Stimulated activated CD8-positive, alpha-beta memory T cell treated with anti-CD3 and anti-CD28 coated beads, Interleukin-15, amount 100 ng/mL, for 4 hours (primary cell): ENCODE measurements at places on chromosomes 5 and 9.

DNA sequence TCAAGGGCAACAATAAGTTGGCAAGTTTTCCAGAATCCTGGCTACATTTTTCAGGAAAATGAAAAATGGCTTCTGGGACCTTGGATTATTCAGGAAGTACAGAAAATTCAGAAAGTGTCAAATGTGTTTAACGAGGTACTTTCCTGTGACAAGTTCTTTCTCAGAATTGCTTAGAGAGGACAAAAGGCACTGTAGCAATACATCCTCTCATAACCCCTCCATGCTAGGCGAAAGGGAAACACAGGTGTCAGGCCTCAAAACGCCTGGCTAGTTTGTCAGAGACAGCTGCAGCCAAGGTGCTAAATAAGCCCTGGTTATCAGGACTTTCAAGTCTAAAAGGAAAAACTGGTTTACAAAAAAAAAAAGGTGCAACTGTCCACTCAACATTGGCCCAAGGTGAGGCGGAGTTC lies 115.2 kb downstream of the GNAQ start:
- DNase-seq: no peak

DNA sequence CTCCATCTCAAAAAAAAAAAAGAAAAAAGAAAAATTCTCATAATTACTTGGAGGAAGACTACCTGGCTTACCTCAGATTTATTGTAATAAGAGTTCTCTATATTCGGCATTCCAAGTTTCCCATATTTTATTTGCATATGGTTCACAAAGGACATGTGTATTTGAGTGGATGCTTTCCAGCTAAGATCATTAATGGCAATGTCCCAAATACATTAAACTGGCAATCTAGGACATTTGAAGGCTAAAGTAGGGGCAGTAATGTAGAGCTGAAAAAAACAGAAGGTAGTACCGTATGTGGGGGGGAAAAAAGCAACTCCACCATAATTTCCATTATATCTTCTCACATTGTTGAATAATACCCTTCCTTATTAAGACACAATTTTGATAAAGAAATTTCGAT lies 4.9 kb downstream of the TUT7 start:
- no peak for DNase-seq

DNA sequence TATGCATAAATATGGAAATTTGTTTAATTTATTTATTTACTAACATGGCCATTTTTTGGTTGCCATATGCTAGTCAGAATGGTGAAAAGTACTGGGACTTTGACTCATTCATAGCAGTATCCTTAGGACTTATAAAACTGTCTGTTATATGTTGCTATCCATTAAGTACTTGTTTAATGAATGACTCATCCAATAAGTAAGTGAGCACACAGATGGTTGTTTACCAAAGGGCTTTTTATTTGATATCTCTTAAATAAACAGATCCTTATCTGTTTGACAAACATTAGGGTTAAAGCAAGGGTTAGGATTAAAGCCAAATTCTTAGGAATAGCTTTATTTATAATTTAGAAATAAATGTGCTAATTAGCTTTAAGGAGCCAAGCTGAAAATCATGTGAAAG lies 183.4 kb downstream of the FBXO4 start:
- DNase-seq: no peak

DNA sequence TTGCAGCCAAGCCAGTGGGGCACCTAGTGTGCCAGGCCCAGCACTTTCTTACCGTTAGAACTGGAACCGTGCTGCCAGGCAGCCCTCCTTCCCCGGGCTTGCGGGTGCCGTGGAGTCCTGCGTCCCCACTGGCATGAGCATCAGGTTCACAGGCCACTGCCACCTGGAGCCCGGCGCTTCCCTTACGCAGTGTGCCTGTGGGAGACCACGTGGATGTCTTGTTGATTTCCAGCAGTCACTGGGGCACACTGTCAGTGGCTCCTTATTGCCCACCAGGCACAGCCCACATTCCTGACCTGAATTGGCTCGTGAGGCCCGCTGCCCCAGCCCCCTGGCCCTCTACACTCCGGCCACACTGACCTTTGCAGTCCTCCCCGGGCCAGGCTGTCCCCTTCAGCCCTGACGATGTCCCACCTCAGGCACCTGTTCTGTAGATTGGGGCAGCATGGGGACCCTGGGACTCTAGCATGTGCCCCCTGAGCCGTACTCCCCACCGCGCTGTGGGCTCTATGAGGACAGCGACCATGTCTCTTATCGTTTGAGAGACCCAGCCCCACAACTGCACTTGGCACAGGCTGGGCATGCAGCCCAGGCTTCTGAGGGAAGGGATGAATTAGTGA lies 10.4 kb upstream of the CEL start:
- no peak for DNase-seq

DNA sequence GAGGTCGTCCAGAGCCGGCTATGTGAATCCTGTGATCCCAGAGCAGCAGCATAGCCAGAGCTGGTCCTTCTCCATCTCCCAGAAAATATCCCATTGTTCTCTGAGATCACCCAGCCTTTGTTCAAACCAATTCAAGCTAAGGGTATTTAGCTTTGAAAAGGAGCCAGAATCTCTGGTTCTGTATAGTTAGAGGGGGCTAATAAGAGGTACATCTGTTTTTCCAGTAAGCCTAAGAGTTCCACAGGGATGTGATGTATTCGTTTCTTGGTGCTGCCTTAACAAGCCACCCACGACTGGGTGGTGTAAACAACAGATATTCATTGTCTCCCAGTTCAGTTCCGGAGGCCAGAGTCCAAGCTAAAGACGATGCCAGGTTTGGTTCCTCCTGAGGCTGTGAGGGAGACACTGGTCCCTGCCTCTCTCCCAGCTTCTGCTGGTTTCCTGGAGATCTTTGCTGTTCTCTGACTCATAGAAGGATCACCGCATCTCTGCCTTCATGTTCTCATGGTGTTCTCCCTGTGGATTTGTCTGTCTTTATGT lies 344.8 kb downstream of the MTRR start:
- DNase-seq: no peak

GRCh38 chr9:126985870-126986498 lies 71.4 kb downstream of the RALGPS1 start:
- peak; percentile 71 for DNase-seq

DNA sequence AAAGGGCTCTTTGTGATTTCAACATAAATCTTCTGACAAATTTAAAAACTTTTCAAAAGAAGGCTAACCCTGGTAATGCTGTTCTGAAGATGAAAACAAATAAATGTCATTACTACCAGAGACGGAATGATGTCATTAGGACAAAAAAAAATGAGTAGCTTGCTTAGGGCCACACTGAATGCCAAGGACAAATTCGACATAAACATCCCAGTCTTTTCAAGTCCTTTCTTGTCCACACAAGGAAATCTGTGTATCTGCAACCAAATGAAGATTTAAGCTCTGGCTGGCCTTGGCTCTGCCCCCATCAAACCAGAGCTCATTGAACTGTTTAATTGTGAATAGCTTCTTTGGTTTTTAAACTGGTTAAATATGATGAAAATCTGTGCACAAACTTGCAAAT lies 592.7 kb downstream of the TLE1 start:
- no peak for DNase-seq

GRCh38 chr5:53472279-53472678 lies 8.2 kb upstream of the FST start:
- no peak for DNase-seq

DNA sequence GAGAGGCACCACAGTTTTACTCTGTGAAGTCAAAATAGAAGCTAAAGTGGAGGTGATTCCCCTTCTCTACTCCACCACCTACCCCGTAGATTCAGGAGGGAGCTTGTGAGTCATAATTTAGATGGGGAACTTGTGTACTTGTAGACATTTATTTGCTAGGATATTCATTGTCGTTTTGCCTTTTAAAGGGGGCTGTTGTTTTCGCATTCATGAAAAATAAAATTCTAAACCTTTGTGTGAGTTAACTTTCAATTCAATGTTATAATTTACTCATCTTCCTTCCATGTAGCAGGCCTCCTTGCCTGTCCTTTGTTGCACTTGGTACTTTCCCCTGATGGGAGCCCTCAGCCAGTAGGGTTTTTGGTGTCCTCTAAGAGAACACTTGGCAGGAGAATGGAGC lies 22.0 kb downstream of the SECISBP2 start:
- no peak for DNase-seq

DNA sequence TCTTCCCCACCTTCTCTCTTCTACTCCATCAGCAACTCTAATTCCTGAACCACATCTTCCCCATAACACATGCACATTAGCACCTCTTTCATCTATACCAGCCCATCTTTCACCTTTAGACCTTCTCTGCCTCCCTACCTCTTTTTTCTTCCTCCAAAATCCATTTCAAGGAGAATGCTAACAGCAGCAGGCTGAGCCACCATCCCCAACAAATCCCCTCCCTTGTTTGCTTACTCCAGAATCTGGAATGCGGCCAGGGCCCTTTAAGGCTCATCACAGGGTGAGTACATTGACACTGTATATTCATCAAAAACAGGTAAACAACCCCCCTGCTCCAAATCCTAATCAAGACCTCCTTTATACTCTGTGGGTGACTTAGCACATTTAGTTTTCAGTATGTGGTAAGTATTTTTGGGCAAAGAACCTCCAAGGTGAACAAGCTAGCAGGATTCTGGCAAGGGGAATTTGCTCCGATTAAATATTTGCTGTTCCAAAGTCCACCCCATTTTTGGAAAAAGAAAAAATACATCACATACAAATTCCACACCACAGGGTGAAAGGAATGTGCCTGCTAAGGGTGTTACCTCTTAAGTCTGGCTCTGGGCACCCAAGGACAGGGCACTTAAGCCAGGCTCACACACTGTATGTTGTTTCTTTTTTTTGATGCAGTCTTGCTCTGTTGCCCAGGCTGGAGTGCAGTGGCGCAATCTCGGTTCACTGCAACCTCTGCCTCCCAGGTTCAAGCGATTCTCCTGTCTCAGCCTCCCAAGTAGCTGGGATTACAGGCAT lies 71.4 kb downstream of the SERINC5 start:
- no peak for DNase-seq

- no peak for DNase-seq
Observed at GRCh38 chr9:27125936-27126335, 16.9 kb downstream of the TEK start.

DNA sequence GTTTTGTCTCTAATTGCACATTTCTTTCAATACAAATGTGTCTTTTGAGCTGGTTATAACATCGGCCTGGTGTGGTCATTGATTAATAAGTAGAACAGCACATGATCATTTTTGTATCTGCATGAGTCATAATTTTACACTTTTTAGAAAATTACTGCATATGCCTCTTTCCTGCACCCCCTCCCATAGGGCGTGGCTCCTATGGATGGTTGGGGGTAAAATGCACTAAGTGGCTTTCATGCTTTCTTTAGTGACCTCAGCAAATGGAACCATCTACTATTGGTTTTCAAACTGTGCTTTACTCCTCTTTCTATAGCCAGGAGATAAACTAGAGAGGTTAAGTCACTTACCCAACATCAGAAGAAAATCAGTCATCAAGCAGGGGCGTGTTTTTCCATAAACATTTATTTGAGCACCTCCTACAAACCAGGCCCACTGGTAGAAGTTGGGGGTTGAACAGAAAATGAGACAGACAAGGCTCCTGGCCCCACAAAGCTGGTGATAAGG lies 3.8 kb downstream of the ANXA6 start:
- DNase-seq: no peak

DNA sequence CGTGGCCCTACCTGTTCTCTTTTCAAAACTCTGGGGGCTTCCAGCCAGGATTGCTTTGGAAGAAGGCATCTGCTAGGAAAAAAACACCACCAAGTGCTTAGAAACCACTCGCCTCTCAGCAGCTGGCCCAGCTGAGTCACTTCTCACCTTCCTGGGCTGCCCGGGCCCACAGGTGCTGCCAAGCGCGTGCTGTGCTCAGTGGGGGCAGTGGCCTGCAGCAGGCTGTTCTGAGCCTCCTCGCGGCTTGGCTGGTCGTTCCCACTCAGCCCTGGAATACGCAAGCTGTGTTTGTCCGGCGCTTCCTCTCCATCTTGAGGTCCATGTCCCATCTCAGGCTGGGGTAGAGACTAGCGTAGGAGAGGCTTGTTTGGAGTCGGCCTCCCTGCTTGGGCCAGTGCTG lies 102.5 kb upstream of the FCN2 start:
- DNase-seq: no peak

DNA sequence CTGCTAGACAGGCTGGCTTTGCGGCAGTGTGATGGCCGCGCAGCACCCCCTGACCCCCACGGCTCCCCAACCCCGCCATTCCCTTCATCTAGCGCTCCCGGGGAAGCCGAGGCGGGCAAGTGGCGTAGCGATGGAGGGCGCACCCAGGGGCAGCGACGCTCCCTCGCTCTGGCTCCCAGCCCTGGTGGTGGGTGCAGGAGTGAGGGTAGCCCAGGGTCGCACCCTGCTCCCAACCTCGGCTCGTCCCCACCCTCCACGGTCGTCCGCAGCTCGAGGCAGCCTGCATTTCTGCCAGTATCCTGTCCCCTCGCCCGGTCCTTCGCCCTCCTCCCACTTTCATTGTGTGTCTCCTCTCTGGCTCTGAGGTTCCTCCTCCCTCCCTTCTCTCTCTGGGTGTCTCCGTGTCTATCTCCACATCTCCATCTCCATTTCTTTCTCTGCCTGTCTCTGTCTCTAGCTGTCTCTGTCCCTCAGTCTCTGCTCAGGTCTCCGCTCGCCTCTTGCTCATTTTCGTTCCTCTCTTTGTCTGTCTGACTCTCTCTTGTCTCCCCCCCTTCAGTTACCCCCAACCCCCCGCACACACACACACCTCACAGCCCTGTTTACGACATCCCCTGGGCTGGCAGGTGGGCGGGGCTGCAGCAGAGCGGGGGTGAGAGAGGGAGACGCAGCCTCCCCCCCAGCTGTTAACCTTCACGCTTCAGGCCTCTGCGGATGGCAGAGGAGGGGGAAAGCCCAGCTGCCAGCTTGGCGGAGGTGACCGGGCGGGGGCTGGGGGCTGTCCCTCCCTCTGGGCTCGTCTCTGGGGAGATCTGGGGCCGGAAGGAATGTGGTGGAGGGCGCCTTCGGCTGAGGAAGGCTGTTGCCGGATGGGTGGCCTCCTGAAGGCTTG lies 48.7 kb upstream of the PSD2 start:
- DNase-seq: peak; percentile 85

DNA sequence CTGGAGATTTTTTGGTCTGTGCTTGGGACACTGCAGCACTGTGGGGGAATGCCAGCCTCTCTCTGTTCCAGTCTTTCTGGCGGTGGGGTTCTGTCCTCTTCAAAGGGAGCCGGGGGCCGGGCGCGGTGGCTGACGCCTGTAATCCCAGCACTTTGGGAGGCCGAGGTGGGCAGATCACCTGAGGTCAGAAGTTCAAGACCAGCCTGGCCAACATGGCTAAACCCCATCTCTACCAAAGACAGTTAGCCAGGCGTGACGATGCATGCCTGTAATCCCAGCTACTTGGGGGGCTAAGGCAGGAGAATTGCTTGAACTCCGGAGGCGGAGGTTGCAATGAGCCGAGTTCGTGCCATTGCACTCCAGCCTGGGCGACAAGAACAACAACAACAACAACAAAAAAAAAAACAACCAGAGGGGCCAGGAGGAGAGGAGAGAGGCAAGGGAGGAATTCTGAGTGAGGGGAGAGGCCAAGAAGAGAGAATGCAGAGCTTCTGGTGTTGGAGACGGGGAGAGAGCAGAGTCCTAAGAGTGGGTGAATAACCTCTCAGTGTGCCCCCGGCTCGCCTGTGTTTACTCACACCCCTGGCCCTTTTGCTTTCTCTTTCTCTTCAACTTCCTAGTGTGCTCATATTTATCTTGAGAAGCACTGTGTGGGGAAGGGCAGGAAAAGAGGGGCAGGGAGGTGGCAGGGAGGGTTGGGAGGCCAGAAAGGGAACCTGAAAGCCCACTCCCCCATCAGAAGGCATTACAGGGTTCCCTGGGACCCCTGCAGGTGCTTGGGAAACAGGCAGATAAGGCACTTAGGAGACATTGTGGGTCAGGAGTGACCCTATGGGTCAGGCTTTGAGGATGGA lies 3.2 kb upstream of the SET start:
- DNase-seq: no peak

GRCh38 chr5:33576726-33577590 lies 136.2 kb downstream of the TARS1 start:
- no peak for DNase-seq

- DNase-seq: no peak
Observed at GRCh38 chr5:149150457-149150856, 9.2 kb downstream of the ABLIM3 start.
